GM03348 (cell line): ENCODE measurements at places on chromosomes 4 and X.

- no peak for DNase-seq
Observed at GRCh38 chr4:3437582-3437936, 4.2 kb upstream of the HGFAC start.

- DNase-seq, result no peak
Observed at GRCh38 chr4:26839016-26839415, 21.6 kb upstream of the STIM2 start.

GRCh38 chrX:22589845-22590244 lies 317.1 kb downstream of the CBLL2 start:
- DNase-seq, result no peak

GRCh38 chr4:81675791-81676393 lies 204.2 kb upstream of the RASGEF1B start:
- no peak for DNase-seq

DNA sequence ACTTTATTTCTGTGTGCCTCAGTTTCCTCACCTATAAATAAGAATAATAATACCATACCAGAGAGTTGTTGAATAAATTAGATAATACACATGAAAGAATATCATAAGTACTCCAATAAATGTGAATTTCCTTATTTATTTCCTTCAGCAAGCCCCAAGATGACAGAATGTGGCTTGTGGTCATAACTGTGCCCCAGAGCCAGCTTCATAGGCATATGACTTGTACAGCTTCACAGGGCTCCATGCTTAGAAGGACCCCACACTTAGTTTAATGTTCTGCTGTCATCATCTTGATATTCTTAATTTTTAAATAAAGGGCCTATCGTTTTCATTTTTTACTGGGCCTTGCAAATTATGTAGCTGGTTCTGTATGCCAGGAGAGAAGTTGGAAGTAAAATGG lies 25.3 kb downstream of the VSIG4 start:
- DNase-seq, result no peak

- no peak for DNase-seq
Observed at GRCh38 chr4:169275180-169275579, 4.4 kb upstream of the SH3RF1 start.

GRCh38 chr4:129230846-129231245 lies 134.9 kb downstream of the C4orf33 start:
- no peak for DNase-seq

DNA sequence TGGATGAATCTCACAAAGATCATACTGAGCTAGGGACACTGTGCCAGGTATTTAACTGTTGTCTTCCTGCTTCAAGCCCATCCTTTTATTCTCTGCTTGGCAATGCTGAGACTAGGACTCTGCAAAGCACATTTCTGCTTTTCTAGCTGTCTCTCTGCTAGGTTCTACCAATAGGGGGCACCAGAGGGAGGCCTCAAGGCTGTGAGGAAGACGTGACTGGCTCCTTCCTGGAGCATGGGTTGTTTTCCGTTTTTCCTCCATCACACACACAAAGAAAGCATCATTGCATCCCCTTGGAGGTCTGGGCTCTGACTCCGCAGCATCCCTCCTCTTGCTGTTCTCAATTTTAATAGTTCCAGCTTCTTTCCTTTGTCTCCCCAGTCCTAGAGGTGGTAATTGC lies 10.9 kb upstream of the DCTD start:
- no peak for DNase-seq

GRCh38 chrX:131394384-131394783 lies 105.3 kb upstream of the IGSF1 start:
- no peak for DNase-seq

- no peak for DNase-seq
Observed at GRCh38 chr4:48022192-48022799, 5.7 kb downstream of the NIPAL1 start.

DNA sequence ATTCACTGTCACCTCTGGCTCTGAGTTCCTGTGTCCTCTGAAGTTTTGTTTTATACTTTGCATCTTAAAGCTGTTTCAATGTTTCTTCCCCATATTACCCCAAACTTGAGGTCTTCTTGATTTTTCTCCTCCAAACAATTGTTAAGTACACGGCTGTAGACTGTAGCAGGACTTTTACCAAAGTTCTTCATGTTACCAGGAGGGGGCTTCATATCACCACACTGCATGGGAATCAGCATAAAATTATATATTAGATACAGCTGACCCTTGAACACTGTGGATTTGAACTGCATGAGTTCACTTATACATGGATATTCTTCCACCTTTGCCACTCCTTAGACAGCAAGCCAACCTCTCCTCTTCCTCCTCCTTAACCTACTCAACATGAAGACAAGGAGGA lies 56.6 kb downstream of the SPATA18 start:
- DNase-seq, result no peak

DNA sequence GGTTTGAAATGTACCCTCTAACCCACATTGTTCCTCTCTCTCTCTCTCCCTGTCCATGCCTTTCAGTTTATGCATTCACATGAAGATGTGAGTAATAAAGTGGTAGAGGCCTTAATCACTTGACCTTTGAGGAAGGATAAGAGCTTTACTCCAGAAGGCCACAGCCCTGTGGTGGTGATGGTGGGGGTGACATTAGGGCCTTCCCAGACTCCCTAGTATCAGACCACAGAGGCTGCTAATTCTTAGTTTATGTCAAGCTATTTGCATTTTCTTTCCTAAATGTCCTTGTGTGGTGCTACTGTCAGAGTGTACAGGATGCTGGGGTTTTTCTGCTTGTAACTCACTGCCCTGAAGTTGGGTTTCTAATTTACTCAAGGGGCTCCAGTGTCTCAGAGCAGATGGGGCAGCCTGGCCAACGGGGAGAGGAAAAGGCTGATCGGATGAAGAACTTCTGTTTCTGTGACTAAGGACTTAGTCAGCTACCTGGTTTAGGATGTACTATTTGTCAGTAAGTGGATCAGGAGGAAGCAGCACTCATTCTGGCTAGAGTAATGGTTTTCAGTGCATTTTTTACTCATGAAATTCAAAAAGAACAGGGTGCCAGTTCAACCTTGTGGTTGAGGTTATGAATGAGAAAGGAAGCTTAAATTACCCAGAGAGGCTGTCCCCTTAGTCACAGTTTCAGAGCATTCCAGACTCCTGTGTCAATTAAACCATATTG lies 509.6 kb upstream of the DIPK2B start:
- DNase-seq, result peak; percentile 43

- DNase-seq, result no peak
Observed at GRCh38 chr4:48812866-48813265, 18.0 kb upstream of the OCIAD1 start.

GRCh38 chr4:35986537-35986936 lies 257.8 kb downstream of the ARAP2 start:
- DNase-seq, result no peak

DNA sequence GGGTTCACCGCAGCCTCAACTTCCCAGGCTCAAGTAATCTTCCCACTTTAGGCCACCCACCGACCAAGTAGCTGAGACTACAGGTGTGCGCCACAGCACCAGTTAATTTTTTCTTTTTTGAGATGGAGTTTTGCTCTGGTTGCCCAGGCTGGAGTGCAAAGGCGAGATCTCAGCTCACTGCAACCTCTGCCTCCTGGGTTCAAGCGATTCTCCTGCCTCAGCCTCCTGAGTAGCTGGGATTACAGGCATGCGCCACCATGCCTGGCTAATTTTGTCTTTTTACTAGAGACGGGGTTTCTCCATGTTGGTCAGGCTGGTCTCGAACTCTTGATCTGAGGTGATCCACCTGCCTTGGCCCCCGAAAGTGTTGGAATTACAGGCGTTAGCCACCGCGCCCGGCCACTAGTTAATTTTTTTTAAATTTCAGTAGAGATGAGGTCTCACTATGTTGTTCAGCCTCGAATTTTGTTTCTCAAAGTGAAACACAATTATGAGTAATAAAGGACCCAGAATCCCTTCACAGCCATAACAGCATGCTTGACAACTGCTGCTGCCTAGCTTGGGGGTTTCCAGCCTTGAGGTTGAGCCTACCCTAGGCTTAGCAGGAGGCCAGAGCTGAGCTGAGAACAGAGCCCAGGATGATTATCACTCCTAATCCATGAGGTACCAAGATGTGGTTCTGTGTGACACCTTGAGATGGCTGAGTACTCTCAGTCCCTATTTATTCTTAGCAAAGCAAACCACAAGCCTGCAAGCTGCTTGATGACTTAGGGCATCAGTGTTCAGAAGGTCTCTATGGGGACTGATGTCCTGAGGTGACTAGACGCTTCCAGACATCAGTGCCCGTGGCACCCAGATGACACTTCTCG lies 41.6 kb upstream of the NKRF start:
- no peak for DNase-seq

- DNase-seq, result no peak
Observed at GRCh38 chr4:40788331-40788730, 38.6 kb downstream of the NSUN7 start.

DNA sequence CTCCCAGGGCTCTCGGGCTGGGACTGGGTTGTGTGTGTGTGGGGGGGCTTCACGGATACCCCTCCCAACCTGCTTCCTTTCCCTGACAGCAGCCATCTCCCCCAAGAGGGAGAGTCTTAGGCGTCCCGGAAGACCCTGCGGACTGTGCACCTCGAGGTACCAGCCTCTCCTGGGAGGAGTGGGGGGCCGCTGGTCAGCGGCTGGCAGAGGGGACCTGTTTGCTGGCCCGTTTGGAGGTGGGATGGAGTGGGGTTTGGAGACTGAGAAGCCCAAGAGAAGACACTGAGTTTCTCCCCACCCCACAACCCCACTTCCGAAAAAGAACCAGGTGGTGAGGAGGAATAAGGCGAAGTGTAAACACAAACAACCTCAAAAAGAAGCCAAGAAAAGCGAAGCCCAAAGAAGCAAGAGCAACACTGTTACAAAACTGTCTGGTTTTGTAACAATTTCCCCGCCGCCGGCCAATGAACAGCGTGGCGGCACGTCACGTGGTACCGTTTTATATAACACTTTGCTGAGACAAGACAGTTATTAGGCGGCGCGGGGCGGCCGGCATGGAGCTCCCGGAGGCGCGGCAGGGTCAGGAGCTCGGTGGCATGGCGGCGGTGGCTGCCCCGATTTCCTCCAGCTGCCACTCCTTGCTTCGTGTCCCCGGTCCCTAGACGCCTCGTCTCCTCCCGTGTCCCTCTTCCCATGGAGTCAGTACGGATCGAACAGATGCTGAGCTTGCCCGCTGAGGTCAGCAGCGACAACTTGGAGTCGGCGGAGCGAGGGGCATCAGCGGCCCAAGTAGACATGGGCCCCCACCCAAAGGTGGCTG lies at the start of gene LONRF3:
TSS of gene LONRF3 (plus strand) at position 531 of the 820 bp plus-strand sequence. CDS start at position 694, 163 bp downstream.
- peak; percentile 56 for DNase-seq

- DNase-seq, result peak; percentile 8
Observed at GRCh38 chr4:42150653-42151567, 1.5 kb downstream of the BEND4 start.

DNA sequence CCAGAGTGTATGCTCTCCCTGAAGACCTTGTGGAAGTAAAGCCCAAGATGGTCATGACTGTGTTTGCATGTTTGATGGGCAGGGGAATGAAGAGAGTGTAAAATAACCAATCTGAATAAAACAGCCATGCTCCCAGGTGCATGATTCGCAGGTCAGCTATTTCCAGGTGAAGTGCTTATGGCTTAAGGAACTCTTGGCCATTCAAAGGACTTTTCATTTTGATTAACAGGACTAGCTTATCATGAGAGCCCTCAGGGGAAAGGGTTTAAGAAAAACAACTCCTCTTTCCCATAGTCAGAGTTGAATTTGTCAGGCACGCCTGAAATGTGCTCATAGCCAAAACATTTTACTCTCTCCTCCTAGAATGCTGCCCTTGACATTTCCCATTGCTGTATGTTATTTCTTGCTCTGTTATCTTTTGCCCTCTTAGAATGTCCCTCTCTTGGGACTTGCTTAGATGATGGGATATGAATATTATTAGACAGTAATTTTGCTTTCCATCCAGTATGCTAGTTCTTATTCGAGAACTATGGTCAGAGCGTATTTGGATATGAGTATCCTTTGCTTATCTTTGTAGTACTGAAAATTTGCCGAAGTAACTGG lies 88.6 kb downstream of the PLS3 start:
- DNase-seq, result no peak

DNA sequence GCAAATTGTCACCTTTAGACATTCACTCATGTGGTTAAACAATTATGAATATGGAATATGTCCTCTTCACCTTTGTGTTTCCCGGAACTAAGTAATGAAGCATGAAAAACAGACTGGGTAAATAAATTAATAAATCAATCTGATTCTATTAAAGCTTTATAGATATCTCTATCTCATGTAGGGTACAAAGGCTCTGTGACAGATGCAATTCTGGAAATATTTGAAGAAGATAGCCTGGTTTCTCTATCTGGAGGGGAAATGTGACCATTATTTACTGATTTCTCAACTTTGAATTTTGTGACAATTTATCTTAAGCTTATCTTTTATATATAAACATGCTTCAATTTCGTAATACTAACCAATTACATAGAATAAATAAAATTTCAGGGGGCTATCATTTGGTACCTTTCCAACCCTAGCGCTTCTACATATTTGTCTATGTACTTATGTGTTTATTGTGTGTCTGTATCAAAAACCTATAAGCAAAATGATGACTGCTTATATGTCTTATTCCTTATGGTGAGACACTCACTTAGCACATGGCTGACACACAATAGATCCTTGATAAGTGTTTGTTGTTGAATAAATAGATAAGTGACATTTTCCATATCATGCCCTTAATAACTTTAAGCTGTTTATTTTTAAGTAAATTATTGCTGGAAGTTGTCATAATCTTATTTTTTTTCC lies 9.9 kb downstream of the CTSO start:
- DNase-seq, result no peak

DNA sequence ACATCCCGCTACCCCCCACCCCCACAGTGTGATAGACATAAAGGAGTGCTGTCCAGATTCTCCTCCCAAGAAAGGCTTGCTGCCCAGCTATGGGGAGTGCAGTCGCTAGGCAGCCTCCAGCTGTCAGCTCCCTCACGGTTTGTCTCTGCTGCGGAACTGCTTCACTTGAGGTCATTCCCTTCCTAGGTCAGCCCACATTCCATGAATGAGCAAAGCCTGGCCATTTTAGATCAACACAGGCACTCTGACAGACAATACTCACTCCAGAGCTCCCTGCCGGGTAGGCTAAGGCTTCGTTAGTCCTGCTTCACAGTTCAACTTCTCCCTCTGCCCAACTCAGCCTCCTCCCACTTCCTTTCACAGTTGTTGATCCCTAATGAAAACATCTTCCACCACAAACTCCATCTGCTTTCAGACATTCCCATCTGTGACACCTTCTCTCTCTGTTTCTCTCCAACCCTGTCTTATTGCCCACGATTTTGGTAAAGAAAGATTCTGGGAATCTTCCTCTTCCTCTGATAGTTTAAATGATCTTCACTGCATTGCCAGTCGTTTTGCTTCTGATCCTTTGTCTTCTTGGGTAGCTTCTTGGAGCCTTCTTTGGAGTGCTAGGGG lies 318.9 kb upstream of the F9 start:
- DNase-seq, result peak; percentile 10

- DNase-seq, result peak; percentile 17
Observed at GRCh38 chr4:177380730-177381287, 61.4 kb downstream of the AGA start.

GRCh38 chrX:53312946-53313727 lies 31.8 kb upstream of the IQSEC2 start:
- DNase-seq, result peak; percentile 69
